ENCODE measurements at places on chromosomes 5 and 9.

DNA sequence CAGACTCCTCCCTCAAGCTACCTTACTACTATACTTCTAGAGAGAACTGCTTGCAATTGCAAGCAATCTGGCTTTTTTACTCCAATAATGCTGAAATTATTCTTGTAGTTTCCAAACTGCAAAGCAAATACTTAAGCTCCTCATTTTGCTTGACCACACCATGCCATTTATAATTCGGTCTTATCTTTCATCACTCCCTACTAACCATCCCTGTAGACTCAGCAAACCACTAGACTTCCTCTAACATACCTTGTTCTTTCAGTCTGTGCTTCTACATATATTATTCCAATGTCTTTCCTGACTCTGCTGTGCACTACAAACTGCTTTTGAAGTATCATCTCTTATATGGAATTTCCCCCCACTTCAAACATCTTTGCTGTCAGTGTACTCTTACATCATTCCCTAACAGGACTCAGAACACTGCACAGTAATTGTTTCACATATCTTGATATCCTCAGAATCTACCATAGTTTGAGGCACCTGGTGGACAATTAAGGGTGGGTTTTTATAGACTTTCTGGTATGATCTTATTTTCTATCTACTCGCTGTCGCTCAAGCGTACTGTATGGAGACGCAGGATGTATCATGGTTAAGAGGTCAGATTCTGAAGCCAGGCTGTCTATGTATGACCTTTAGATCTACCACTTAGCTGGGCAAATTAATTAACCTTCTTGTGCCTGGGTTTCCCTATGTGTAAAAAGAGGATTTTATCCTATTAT is 2.8 kb downstream of the IL6ST start:
- DNase-seq, result no peak

DNA sequence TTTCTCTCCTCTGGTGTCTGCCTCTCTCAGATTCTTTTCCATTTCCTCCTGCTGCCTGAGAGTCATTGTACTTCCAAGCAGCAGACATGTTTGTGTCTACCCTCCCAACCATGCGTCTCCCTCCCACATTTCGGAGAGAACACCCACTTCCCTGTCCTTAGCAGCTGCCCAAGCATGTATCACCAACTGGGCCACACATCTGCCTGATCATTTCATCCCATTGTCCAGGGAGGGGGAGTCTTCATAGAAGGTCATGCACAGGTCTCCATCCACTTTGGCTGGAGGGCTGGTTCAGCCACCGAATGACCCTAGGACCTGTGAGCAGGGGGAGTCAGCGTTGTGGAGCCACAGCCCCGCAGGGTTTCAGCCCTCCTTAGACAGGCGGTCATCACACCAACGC is 75.4 kb downstream of the MAP1B start:
- no peak for DNase-seq

- DNase-seq, result no peak
These were observed 64.8 kb downstream of the HMCN2 start for GRCh38 chr9:130330202-130330862.

DNA sequence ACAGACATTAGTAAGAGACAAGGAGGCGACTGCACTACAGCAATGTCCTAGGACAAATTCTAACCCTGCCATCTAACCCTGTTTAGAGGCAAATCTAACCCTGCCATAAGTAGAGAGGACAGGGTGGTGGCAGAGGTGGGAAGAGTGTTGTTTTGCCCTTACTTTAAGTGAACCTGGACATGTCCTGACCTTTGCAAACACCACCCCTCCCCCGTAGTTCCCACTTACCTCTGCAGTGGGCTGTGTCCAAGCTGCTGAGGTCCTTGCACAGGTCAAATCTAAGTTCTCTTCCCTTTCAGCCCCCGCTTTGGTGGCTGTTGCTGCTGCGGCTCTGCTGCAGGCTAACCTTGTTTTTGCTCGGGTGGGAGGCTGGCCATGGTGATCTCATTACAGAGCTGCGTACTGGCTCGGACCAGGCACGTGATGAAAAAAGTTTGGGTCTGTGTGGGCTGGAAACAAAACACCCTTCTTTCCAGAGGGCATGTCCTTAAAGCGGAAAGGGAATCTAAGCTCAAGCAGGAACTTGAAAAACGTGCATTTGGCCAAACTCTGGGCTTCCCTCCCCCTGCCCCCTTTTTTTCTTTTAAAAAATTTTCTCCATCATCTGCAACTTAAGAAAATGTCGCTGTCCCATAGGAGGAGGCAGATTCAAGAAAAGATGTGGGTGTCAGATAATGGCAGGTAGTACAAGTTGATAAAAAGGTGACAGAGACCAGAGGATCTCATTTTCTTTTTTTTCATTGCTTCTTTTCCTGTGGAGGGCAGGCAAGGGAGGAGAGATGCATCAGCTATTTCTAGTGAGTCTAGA is at the start of gene FAXDC2:
FAXDC2 (minus strand) TSS at position 349 of the 808 bp plus-strand sequence. CDS start 12,425 bp downstream, outside the sequence.
- peak; percentile 81 for DNase-seq

Data from left ventricle myocardium inferior (tissue), 1 donor.